ENCODE measurements at places on chromosomes 4 and X.

- DNase-seq, result no peak
Observed at GRCh38 chr4:173009129-173009823, 159.3 kb upstream of the GALNT7 start.

GRCh38 chr4:19486400-19486799, 765.3 kb upstream of the SLIT2 start:
- DNase-seq, result no peak

DNA sequence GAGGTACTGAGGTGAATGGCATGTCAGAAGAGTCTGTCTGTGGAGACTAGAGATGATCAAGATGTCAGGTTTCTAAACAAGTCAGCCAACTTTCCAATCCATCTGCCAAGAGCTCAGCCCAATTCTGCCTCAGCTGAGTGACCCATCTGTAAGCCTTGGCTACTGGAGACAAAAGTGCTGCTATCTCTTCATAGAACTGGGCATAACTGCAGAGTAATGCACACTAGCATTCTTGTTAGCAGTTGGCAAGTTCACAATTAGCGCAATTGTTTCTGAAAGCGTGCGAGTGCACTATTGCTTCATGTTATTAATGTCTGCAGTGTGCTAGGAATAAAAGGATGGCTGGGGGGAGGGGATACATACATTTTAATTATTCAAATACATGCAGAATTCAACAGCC, 32.9 kb upstream of the SH3D19 start:
- DNase-seq, result no peak

DNA sequence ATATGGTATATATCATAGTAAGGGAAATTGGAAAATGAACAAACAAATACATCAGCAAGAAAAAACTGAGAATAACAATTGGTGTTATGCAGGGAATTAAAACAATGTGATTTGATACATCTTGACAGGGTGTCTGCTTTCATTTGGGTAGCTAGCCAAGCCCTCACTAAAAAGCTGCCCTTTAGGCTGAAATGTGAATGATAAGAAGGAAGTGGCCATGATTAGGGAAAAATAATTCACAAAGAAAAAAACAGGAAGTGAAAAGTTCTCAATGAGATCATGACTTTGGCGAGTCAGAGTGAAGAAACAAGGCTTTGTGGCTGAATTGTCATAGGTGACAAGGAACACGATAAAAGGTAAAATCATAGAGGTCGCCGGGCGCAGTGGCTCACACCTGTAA, 675.8 kb upstream of the SLIT2 start:
- DNase-seq, result no peak

DNA sequence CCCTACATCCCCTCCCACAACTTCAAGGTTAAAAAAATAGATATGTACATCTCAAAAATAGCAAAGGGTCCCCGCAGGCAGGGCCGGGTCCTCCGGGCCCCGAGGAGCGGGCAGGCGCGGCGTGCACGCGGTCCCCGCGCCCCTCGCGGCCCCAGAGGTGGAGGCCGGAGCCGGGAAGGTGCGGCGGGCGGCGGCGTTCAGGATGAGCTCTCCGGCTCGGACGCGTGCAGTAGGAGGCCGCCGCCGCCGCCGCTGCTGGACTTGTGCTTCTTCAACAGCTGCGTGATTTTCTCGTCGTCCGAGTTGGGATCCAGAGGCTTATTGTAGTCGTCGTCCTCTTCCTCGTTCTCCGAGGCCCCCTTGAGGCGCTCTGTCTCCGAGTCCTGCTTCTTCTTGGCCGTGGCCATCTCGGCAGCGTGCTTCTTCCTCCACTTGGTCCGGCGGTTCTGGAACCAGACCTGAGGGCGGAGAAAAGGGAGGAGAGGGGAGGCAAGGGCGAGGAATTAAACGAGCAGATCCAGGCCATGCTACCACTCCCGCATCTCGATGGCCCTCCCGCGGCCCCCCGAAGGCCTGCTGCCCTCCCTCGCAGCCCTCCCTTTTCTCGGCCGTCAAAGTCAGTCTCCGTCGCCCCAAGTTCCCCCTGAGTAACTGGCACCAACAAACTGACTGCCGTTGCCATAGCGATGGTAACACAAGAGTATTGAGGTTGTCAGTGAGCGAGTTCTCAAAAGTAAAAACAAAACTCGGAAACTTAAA, 5.8 kb downstream of the NKX6-1 start:
- DNase-seq, result no peak

DNA sequence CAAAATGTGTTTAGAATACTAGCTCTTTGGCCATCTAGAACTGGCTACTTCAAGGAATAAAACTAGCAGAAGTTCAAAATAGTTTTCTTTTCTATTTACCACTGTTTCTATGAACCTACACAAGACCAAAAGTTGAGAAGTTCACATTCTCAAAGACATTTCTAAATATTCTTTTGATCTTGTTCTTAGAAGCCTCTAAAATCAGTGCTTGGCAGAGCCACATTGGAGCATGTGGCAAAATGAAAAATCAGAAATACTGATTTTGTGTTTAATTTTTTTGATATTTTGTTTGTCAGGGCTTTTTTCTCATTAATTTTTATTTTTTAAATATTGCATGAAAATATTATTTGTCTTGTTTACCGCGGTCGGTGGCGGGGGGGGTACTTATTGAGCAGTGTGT, 853.8 kb upstream of the INTU start:
- DNase-seq, result no peak

DNA sequence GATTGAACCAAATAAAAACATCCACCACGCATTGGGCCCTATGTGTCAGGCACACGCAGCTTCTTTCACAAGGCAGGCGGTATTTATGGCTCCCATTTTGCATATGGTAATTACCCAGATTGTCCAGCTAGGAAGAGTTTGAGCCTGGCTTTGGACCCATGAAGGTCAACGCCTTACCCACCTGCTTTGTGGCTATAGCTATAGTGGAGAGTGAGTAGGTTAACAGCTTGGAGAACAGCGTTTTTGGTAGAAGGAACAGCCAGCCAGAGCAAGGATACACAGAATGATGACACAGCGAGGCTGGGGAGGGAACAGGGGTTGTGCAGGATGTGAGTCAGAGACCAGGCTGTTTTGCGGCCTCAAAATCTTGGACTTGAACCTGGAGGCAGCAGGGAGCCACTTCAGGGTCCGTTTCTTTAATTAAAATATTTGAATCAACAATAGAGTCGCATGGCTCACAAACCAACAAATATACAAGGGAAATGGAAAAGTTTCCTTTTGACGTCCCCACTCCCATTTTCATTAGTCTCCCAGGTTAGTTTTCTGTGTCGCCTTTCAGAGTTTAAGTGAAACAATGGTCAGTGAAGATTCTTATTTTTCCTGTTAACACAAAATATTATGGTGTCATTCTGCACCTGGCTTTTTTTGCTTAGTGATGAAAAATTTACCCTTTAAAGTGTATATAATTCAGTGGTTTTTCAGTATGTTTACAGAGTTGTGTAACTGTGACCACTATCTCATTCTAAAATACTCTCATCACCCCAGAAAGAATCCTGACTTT, 118.2 kb upstream of the STX18 start:
- no peak for DNase-seq

- DNase-seq, result no peak
Observed at GRCh38 chrX:15594371-15594770, 6.4 kb downstream of the ACE2 start.

GRCh38 chr4:130329036-130329435, 1233.1 kb downstream of the C4orf33 start:
- DNase-seq, result no peak

- DNase-seq, result no peak
Observed at GRCh38 chrX:71144651-71145050, at the start of gene NLGN3. NLGN3 (plus strand) TSS chrX:71144841; CDS start chrX:71147750, 2,909 bp downstream.

DNA sequence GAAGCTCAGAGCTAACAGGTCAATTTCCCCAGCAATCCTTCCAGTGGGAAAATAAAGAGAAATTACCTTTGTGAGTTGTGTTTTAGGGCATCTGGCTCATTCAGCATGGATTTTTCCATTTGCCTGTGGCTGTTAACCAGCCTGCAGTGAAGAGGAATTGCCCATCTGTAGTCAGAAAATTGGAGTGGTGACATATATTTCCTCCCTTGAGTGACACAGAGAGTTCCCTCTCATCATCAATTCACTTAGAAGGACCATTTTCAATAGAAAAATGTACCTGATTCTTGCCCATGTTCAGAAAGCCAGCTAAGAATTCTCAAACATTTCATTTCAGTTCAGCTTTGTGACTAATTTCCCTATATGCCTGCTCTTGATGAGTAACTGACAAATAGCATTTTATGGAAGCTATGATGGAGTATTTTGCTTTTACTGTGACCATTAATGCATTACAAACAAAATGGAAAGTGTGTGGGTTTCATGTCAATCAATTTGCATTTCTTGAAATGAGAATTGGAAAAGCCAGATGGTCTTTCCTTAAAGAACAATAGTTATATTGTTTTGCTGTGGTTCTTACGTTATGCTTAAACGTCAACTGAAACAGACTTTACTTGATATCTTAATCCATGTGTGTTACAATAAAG, 155.8 kb downstream of the NWD2 start:
- DNase-seq, result no peak

DNA sequence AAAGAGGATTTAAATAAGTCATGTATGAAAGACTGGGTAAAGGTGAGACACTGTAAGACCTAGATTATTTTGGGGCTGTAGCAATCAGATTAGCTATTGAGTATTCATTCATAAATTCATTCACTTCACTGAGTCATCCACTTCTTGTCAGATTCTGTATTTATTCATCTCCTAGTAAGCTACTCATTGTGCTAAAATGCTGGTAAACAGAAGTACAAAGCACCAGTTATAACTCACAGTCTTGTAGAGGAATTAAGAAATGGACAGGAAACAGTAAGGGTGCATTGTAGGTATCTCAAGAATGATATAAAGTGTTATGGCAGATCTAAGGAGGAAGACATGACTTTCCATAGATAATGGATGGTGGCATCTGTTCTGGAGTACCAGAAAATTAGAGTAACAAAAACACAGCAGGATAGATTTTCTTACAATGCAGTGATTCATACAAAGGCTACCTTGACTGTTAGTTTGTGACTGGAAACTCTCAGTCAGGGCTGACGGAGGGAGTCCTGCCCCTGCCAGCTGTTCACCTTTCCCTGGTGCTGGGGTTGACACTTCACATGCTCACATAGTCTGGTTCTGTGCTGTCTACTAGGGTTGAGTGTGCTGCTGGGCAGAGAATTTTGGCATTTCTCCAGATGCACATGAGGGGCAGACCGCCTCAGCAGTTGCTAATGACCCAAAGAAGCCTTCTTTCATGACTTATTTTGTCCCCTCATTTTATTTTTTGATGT, 26.5 kb upstream of the HAND2 start:
- no peak for DNase-seq

DNA sequence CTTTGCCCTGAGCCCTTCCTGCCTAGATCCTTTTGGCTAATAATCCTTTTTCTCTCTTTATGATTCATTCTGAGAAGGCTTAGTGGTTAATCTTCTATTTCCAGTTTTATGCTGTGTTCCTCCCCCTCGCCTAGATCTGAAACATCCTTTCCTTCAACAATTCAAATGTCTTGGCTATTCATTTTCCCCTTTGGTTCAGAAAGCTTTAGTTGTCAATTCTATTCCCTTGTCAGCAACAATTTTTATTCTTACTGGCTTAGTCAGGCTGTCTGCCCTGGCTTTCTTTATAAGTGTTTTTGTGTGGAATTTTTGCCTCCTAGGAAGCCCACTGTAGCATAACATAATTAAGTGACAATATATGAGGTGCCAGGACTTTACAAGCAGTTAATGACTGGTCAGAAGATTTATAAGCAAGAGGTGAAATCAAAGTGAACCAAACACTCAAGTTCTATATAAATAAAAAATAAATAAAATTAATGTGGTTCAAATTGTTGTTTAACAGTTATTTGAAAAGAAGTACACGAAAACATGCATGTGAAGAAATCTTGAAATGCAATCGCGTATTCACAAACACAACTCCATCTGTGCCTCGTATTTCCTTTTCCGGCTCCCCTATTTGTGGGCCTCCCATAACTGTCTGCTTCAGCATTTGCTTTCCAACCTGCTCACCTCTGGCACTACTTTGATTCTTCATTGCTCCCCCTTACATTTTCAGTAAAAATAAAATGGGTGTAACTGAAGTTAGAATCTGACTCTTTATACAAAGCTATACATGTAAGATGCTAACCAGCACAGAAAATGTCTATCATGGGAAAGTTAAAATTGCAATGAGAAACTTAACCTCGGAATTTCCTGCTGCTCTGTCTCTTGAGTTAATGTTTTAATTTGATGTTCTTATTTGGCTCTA, 235.4 kb downstream of the SPRY1 start:
- no peak for DNase-seq

- DNase-seq, result no peak
Observed at GRCh38 chr4:84973856-84974255, 7.4 kb upstream of the WDFY3 start.

GRCh38 chr4:39042366-39042765, 10.2 kb upstream of the TMEM156 start:
- no peak for DNase-seq

DNA sequence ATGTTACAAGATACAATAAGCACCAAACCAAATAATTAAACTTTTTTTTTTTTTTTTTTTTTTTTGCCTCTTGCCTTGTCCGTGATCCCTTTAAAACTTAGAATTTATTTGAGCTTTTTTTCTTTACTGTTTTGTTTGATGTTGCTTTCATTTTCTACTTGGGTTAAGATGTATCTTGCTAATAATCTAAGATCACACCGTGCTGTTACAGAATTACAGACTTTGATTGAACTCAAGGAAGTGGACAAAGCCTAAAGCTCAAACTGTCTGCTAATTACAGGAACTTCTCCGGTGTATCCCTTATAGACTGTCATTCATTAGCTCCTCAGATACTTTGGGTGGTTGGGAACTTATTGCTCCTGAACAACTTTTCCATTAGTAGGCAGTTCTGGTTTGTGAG, 26.5 kb downstream of the STIM2 start:
- DNase-seq, result no peak

- no peak for DNase-seq
Observed at GRCh38 chr4:83589279-83589678, 53.4 kb downstream of the GPAT3 start.

GRCh38 chrX:13022926-13023325, 21.5 kb downstream of the FAM9C start:
- DNase-seq, result no peak

DNA sequence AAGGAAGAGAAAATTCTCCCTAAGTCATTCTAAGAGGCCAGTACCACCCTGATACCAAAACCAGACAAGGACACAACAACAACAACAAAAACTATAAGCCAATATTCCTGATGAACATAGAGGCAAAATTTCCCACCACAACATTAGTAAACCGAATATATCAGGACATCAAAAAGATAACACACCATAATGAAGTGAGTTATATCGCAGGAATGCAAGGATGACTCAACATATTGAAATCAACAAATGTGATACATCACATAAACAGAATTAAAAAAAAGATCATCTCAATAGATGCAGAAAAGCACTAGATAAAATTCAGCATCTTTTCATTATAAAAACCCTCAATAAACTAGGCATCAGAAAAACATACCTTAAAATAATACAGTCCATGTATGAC, 1844.4 kb upstream of the PCDH10 start:
- DNase-seq, result no peak

GRCh38 chrX:13051529-13052172, 7.2 kb upstream of the FAM9C start:
- DNase-seq, result no peak

Data from stimulated activated CD4-positive, alpha-beta T cell treated with anti-CD3 and anti-CD28 coated beads, Interleukin-4, amount 100 ng/mL, for 48 hours (primary cell).